ENCODE measurements at places on chromosomes 3 and 15. TPM values are rescaled to one million over a fixed set of nuclear protein-coding genes. Genes with fewer than 3 reads are reported as not detected.

SQOR gene
- total RNA-seq: 18.1 TPM

SLC22A13 gene
- 0.40 TPM for total RNA-seq

CPNE9 gene
- total RNA-seq: not detected

GBE1 gene
- 92.1 TPM for total RNA-seq

IL20RB gene
- total RNA-seq: 0.83 TPM

PPM1L gene
- 5.1 TPM for total RNA-seq

TIMMDC1 gene
- total RNA-seq: 73.1 TPM

B3GNT5 gene
- 11.2 TPM for total RNA-seq

SNRK gene
- total RNA-seq: 21.2 TPM

HCN4 gene
- not detected for total RNA-seq

SAMMSON gene
- 0.08 TPM for total RNA-seq

RLBP1 gene
- total RNA-seq: not detected

C3orf80 gene
- total RNA-seq: 0.21 TPM

STAB1 gene
- 0.16 TPM for total RNA-seq

NOX5 gene
- total RNA-seq: 1.3 TPM

TEX55 gene
- not detected for total RNA-seq

MYO5C gene
- total RNA-seq: 0.31 TPM

ZPLD1 gene
- total RNA-seq: 0.59 TPM

MYEF2 gene
- total RNA-seq: 9.1 TPM

AMOTL2 gene
- 116 TPM for total RNA-seq

ARGFX gene
- not detected for total RNA-seq

GOLGA8J gene
- not detected for total RNA-seq

GOLGA6D gene
- total RNA-seq: not detected

PLSCR2 gene
- total RNA-seq: not detected

CMC1 gene
- 9.8 TPM for total RNA-seq

EOMES gene
- total RNA-seq: not detected

BTBD1 gene
- 169 TPM for total RNA-seq

ARPIN gene
- 5.6 TPM for total RNA-seq

FGF12 gene
- total RNA-seq: 0.16 TPM

RBMS3 gene
- total RNA-seq: 32.2 TPM

SLC12A8 gene
- 12.2 TPM for total RNA-seq

DPPA2 gene
- not detected for total RNA-seq

CCR9 gene
- total RNA-seq: not detected

DAZL gene
- total RNA-seq: not detected

SLC27A2 gene
- not detected for total RNA-seq

DYNC1LI1 gene
- total RNA-seq: 37.9 TPM

B3GALNT1 gene
- total RNA-seq: 2.3 TPM

LDHAL6B gene
- total RNA-seq: not detected

ADCY5 gene
- total RNA-seq: 0.10 TPM

MESP2 gene
- total RNA-seq: 0.42 TPM

GPX1 gene
- total RNA-seq: 109 TPM

LRRC49 gene
- total RNA-seq: 4.0 TPM

PP2D1 gene
- total RNA-seq: not detected

CACNA2D3 gene
- 0.52 TPM for total RNA-seq

All from myocyte (in vitro differentiated cells).